Activated T-cell treated with anti-CD3 and anti-CD28 coated beads, Interleukin-2, amount 50 U/mL, for 72 hours (primary cell): ENCODE measurements at places on chromosomes 12 and 14.

- DNase-seq, result no peak
These were observed 41.8 kb downstream of the R3HDM2 start for GRCh38 chr12:57389033-57389432.

DNA sequence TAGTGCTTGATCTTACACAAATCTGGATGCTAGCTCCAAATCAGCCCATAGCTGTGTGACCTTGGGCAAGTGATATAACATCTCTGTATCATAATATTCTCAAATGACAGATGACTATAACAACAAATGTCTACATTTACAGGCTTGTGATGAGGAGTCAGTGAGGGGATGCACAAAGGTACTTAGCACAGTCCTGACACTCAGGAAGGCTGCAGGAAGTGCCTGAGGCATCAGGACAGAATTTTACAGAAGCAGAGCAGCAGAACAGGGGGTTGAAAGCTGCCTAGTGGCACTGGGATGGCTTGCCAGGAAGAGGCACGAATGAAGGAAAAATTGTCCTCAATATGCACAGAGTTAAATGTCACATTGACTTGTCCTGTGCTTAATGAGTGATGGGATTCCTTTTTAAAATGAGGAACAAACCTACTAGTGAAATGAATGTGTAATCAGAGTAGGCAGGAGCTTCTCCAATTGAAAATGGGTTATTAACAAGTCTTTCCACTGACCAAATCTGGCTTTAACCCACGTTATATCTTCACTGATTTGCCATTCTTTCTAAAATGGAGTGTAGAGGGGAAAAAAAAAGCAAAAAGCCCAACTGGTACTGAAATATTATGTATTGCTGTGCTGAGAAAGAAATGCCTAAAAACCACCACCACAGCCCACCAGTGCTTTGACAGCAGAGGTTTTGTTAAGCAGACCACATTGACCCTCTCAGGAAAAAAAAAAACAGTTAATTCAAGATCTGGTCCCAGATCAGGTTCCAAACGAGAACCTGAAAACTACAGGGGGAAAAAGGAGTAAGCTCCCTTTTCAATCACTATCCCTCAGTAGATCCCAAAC lies 11.6 kb downstream of the BTG1 start:
- peak; percentile 45 for DNase-seq

DNA sequence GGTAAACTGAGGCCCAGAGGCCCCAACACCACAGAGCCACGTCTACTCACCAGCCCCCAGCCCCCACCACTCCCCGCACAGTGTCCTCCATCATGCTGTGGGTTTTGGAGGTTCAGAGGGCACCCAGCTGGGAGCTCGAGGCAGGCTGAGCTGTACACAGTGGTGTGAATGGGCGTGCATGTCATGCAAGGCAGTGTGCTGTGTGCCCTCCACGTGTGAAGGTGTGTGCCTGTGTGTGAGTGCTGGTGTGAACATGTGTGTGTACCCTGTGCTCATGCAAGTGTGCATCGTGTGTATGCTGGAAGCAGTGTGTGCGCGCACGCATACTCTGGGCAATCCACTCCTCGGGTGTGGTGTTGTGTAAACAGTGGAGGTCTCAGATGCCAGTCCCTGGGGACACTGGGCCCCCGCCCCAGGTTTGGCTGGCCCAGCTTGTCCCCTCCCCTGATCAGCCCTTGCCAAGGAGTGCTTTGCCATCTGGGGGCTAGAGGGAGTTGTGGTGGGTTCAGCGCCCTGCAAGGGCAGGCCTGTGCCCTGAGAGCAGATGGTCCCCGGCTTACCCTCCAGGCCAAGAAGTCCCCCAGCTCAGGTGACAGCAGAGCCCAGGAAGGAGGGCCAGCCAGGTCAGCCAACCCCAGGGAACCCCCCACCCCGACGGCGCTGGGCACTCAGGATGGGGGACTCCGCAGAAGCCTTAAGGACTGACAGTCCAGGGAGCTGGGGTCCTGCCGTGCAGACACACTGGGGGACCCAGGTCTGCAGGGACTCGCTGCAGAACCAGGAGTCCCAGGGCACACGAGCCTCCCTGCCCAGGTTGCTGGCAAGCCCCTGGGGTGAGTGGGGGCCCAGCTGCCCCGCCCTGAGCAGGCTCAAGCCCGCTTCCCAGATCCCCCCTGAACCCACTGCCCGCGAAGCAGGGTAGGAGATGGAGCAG lies 23.8 kb upstream of the GPR132 start:
- DNase-seq, result no peak

DNA sequence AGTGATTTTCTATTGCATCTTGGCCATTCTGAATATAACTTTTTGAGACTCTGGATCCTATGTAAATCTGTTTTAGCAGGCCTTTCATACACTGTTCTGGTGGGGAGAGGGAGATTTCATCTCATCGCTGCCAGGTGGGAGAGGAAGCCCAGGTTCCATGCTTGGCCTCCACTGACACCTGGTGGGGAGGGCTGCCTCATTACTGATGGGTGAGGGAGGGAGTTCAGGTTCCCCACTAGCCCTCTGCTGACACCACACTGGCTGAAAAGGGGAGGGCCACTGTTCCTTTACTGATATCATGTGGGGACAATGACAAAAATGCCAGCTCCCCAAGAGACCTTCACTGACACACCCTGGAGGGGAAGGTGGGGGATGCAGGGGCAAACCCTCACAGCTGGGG lies 2.4 kb upstream of the GALNT8 start:
- no peak for DNase-seq

DNA sequence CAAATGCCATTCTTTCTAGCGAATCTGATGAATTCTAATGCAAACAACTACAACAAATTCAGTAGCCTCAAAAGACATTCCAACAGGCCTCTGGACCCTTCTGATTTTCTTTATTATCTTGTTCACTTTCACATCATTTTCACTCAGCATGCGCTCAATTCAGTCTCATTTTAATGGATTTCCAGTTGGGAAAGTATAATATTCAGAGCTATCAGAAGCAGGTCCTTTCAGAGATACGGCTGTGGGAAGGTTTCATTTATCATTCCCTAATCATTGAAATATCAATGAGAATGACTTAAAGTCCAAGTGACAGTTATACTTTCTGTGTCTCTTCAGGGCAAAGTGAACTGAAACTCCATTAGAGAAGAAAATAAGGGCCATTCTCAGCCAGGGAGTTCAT lies 1083.7 kb upstream of the FLRT2 start:
- no peak for DNase-seq

DNA sequence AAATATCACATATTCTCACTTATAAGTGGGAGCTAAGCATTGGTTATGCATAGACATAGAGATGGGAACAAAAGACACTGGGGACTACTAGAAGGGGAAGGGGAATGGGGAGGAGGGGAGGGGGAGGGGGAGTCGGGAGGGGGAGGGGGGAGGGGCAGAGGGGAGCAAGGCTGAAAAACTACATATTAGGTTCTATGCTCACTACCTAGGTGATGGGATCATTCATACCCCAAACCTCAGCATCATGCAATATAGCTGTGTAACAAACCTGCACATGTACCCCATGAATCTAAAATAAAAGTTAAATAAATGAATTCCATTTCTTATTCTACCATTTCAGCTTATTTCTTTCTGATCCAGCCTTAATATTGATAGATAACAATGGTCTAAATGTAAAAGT lies 21.9 kb upstream of the PTCSC3 start:
- DNase-seq, result no peak

DNA sequence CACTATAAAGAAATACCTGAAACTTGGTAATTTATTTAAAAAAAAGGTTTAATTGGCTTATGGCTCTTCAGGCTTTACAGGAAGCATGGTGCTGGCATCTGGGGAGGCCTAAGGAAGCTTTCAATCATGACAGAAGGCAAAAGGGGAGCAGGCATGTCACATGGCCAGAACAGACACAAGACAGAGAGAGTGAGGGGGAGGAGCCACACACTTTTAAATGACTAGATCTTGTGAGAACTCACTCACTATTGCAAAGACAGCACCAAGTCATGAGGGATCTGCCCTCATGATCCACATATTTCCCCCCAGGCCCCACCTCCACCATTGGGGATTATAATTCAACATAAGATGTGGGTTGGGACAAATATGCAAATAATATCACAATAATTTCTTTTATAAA lies 355.6 kb downstream of the DAD1 start:
- DNase-seq, result no peak

DNA sequence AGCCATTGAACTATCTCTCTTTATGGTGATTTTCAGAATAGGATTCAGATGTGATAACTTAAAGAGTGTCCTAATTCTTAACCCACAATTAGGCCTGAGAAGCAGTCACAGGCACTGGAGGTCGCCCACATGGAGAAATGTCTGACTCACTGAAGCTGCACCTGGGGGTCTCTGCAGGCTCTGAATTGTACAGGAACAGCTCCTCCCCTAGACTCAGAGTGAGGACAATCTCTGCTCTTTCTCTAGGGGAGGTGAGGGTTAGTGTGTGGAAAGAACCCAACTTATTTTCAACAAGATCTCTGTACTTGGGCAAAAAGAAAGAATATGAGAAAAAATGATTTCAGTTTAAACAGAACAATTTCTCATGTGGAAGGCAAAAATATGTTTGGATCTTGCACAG lies 1124.6 kb downstream of the TMEM121 start:
- DNase-seq, result no peak
